ENCODE measurements at places on chromosomes 12 and 14. TPM values are rescaled to one million over a fixed set of nuclear protein-coding genes. Genes with fewer than 3 reads are reported as not detected.

LRP1-AS gene
- not detected for total RNA-seq

DNA sequence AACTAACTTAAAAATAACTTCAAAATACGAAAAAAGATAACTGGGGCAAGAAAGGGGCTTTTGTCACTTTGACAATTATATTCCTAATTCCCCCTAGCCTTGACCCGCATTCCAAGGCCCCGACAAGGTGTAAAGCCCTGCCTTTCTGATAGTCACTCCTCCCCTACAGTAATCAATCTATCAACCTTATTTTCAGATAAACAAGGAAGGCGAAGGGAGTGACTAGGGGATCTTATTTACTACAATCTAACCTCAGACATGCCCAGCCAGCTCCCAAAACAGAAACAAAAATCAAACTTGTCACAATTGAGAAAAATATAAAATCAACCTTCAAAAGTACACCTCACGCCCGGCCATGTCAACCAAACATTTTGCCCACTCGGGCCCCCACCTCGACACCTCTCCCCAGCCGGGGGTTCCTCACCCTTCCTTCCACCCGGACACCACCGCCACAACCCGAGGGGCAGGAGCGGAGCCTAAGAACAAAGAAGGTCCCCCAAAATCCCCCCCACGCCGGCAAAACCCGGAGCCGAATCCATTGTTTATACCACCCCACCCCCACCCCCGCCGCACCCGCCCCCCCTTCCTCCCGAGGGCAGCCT is 562 bp downstream of the ZFYVE1 start:
- peak; percentile 22 for DNase-seq

DNA sequence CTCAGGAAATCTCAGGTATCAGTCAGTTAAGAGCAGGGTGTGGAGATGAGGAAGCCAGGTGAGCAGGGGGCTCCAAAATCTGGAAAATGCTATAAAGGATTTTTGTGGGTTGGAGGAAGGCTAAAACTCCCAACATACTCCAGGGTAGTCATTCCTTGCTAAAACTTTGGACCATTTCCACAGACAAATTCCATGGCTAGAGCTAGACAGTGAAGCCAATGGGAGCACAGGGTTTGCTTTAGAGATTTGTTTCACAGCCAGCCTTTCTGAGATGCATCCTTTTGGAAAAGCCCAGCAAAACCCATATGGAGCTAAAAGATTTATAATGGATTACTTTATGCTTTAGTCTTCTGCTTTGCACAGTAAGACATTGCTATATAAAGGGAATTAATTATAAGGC is 146.5 kb downstream of the SAMD4A start:
- no peak for DNase-seq

GRCh38 chr12:12645485-12645884 is 33.8 kb downstream of the CREBL2 start:
- no peak for DNase-seq

DNA sequence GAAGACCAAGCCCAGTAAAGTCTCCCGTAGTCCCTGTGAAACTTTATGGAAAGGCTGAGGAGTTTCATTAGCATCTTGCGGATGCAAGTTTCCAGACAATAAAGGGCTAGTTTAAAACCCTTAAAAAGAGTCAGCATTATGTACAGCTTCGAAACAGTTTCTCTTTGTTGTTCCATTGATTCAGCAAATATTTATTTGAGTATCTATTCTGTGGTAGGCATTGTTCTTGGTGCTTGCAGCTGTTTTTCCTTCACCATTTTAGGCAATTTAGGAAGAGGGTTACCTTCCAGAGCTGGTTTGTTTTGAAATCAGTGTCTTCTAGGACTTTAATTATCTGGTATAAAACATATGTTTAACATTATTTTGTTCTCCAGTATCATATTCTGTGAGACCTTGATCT is 1.5 kb downstream of the SLIRP start:
- DNase-seq = no peak

Data from lower leg skin (tissue), 4 donors.